ENCODE measurements at places on chromosomes 11 and 22. TPM values are rescaled to one million over a fixed set of nuclear protein-coding genes. Genes with fewer than 3 reads are reported as not detected.

Gene CBLIF
- total RNA-seq = not detected

Gene RTN4R
- 4.0 TPM for total RNA-seq

Gene NAV2
- 34.8 TPM for total RNA-seq

Gene SMARCB1
- 59.8 TPM for total RNA-seq

Gene MORC2
- total RNA-seq = 21.6 TPM

Gene UBQLN3
- 0.56 TPM for total RNA-seq

Gene C11orf87
- not detected for total RNA-seq

Gene CCDC188
- total RNA-seq = not detected

DNA sequence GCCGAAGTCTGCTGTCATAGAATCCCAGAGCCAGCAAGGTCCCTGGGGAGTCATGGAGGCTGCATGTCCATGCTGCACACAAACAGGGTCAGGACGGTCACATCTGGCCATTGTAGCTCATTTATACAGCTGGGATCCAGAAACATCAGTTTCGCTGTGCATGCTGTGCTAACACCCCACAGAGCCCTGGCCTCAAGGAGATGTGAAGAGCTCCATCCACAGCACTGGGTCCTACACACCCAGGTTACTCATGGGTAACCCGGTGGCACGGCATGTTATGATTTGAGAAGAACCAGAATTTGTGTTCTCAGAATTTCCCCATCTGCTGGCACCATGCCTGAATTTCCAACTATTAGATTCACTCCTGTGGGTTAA, 146.3 kb upstream of the ARHGAP20 start:
- peak; percentile 94 for DNase-seq

GRCh38 chr11:18064450-18065054, 18.5 kb upstream of the TPH1 start:
- DNase-seq = no peak

DNA sequence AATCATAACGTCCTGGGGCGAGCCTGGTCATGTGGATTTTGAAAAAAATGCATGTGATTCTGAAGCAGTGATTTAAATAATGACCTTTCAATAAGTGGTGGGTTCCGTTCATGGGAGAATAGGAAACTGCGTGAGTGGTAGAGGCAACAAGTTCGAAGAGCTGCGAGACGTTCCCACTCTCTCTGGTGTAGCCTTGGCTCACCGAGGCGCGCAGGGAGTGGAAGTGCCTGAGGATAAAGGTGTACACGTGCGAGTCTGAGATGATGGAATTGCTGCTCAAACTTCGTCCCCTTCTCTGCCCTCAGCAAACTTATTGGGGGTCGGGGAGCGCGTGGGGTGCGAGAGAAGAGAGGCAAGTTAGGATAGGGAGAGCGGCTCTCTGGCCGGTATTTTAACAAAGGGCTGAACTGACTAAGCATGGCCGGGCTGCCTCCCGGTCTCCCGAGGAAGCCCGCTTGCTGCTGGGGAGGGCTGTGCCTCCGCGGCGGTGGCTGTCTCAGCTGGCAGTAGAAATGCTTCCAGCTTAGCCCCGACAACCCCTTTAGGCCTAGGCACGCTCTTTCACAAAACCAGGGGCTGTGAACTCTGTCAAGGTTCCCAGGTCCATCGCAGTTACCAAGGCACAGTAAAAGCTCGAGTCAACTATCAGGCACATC, 875 bp upstream of the STT3A start:
- DNase-seq = peak; percentile 49

- peak; percentile 80 for DNase-seq
Observed at GRCh38 chr22:22692707-22693530, 48.5 kb downstream of the GGTLC2 start.

DNA sequence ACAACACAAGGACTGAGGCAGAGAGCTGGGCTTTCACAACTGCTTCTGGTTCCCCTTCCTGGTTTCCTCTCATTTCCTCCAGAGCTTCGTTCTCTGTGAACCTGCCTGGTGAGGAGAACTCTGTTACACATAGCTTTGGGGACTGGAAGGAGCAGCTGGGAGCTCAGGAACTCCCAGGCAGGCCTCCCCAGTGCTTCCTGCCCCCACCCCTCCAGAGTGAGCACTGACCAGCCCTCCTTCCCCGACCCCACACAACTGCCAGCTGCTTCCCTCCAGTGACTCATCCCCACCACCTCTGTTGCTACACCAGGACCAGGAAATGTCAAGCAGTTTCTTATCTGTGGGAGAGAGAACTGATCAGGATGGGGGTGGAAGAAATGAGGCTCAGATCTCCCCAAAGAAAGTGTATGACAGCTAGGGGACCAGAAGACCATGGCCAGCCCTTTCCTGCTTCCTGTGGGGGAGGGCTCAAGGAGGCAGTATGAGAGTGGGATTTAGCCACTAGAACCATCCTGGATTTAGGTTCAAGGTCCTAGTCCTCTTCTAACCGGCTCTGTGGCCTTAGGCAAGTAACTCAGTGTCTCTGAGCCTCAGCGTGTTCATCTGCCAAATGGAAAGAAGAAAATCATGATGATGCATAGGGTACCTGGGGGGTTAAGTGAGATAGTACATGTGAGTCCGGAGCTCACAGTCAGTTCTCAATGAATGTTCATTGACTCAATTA, 4.5 kb upstream of the TP53I11 start:
- DNase-seq = peak; percentile 48

DNA sequence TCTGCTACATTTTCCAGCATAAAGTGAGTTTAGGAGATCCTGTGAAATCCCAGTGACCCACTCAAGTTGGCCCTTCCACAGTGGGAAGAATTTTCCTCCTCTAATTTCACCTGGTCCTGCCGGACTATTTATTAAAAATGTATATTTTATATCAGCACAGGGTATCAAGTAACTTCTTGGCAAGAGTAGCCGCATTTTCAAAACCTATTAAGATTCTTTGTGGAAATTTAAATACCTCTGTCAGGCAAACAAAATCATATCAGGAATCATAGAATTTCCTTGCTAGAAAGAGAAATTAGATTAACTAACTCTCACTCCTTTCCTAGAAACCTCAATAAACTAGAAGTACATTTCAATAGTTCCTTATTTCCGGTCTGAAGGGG, 9.7 kb downstream of the MN1 start:
- no peak for DNase-seq

- no peak for DNase-seq
Observed at GRCh38 chr22:48523091-48523490, 1304.6 kb downstream of the BRD1 start.

GRCh38 chr11:64724863-64725532, 2.0 kb upstream of the NRXN2 start:
- DNase-seq = no peak

DNA sequence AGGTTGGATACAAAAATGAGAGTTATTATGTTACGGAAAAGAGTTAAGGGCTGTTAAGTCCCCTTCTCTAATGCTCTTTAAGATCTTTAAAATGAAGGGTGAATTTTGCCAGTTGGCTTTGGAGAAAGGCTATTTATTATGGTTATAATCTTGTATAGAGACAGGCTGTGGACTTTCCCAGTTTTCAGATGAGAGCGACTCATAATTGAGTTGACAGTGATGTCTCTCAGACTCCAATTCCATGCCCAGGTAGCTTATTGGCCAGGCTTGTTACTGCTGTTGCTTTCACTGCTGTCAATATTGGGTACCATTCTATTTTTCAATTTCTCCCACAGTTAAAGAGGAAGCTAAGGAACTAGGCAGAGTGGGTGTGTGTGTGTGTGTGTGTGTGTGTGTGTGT, 13.1 kb downstream of the ENDOD1 start:
- no peak for DNase-seq

GRCh38 chr11:99199341-99199740, 178.6 kb downstream of the CNTN5 start:
- DNase-seq = peak; percentile 75

- DNase-seq = no peak
Observed at GRCh38 chr11:60314635-60315321, 12.3 kb upstream of the MS4A6E start.

Data from thyroid gland (tissue), 4 donors.